ENCODE measurements at places on chromosomes 5 and 9.

- no peak for DNase-seq
These were observed 4.7 kb downstream of the QSOX2 start for GRCh38 chr9:136240941-136241340.

GRCh38 chr9:124272118-124272517 lies 14.4 kb downstream of the NEK6 start:
- no peak for DNase-seq

DNA sequence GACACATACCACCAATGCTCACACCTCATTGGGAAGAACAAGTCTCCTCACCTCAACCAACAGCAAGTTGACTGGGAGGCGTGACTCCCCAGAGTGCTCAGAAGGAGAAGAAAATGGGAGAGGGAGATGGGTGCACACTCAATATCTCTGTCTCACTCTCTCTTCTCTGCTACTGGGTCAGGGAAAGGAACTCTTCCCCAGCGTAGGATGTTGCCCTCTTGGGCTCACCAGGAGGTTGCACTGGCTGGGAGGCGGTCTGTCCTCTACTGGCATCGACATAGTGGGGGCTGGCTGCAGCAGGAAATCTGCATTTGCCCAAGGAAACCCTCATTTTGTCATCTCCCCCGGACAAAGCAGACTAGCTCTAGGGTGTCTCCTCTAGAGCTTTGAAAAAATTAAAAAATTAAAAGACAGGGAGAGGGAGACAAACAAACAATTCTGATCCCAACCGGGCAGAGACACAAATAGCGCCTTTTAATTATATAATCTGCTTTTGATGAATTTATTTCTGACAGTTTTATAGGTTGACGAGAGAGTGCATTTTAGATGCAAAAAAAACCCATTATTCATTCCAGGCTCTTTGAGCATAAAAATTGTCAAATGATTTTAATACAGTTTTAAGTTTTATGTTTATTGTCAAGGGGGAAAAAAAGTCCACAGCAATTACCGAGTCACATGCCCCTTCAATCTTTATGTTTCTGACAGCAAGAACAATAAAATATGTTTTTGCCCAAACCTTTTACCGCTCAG lies 179.3 kb upstream of the MVB12B start:
- DNase-seq = no peak

DNA sequence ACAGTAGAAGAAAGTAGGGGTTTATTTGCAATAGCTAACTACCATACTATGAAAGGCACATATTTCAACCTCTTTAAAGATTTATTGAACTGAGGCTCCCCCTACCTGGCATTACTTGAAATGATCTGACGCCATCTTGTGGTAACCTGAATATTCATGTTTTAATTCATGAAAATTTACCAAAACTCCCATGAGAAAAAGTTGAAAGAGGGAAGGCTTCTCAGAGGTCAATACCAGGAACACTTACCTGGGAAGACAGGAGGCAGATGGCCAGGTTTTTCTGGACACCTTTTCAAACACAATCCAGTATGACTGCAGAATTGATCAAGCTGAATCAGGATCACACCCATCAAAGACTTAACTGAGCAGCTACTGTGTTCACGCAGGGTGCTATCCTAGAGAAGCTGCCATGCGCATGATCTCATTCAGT lies 9.4 kb downstream of the PRELID2 start:
- DNase-seq = peak; percentile 69

DNA sequence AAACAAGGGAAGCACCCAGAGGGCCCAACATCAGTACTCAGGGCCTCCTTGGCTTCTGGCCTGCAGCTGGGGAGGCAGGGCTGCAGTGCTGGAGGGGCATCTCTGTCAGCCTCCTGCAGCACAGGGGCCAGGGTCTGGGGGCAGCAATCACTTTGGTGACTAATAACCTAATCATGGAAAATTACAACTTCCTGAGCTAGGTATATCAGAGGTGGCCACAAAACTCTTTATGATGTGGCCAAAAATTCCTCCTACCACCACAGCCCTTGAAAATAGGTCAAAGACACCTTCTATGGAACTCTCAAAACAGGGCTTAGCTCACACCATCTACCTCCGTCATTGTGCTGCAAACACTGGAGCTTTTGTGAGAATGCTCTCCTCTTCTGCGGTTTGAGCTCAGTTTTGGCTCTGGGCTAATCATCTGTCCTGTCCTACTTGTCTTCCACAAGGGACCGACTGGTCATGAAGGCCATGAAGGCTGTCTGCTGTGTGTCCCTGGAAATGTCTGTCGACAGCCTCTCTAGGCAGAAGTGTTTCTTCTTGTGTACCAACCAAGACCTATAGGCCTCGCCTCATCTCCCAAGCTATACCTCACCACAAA lies 28.6 kb downstream of the CSF2 start:
- DNase-seq = no peak

- DNase-seq = no peak
These were observed 23.1 kb upstream of the DMRTA1 start for GRCh38 chr9:22423566-22423965.

DNA sequence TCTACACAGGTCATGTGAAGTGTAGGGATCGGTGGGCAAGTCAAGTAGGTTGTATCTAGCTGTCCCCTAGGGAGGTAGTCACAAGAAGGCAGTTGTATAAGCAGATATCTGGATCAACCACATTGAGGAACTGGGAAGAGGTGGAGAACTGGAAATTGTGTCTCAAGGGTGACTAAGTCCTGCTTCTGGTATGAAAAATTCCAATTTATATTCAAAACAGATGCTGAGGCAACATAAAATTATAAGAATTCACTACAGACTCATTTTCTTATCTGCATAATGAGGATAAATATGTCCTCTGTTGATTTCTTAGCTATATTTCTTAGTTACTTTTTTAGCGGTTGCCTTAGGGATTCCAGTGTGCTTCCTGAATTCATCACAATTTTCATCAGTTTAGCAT lies 46.8 kb downstream of the GALNT12 start:
- DNase-seq = no peak
